Skin of body (tissue), 3 donors: ENCODE measurements at places on chromosomes 11 and 22. TPM values are rescaled to one million over a fixed set of nuclear protein-coding genes. Genes with fewer than 3 reads are reported as not detected.

DNA sequence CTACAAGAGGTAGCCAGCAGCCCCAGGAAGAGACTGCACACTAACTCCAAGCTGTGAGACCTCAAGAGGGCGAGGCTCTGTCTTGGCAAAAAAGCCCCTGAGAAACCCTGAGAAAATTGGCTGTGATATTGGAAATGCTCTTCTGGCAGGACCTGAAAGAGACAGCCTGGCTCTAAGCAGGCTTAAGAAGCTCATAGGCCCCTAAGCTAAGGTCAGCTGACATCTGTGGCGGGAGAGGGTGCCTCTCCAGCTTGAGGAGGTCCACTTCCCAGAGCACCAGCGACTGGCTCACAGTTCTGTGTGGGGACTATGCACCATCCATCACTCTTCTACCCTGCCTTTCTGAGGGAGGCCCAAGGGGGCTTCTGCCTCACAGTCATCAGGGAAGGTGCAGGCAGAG, 12.4 kb downstream of the PLEKHA7 start:
- no peak for DNase-seq

- no peak for DNase-seq
Measured at GRCh38 chr22:40966726-40967085, 15.5 kb downstream of the RBX1 start.

GRCh38 chr22:49417833-49418232, 409.8 kb downstream of the BRD1 start:
- no peak for DNase-seq

DNA sequence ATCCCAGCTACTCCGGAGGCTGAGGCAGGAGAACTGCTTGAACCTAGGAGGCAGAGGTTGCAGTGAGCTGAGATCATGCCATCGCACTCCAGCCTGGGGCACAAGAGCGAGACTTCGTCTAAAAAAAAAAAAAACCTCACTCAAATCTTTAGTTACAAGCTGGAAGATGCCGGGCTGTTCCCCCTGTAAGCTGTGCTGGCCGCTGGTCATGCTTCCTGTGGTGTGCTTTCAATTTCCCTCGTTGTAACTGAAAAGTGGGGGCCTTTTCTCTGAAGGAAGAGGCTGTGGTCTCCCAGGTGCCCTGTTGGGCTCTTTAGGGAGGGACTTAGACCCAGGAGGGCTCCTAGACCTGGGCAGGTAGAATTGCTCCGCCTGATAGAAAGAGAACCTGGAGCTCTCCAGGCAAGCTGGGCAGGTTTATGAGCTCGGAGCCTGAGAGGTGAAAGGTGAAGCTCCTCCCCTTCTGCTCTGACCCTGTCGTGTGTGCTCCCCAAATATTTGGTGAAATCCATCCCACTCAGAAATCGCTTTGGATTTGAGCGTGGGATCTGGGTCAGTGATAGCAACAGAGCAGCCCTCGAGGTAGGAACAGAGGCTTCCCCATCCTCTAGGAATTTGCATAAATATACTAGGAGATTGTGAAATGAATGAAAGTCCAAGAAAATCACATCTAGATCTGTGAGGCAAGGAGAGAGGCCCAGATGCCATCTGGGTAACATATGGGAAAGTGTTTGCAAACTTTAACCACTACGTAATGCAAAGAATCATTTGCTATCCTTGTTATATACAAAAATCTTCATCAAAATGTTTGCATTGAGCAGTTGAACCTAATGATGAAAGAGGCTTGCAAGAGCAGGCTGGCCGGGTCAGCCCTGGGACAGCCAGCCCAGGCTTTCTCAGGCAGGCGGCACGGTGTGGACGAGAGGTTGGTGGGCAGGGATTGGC, 154.3 kb downstream of the FBXO7 start:
- peak; percentile 89 for DNase-seq

GRCh38 chr11:783581-784015, 6.3 kb downstream of the CEND1 start:
- peak; percentile 11 for DNase-seq

GRCh38 chr22:45805413-45805812, 133.8 kb downstream of the ATXN10 start:
- DNase-seq = no peak

- DNase-seq = no peak
Measured at GRCh38 chr11:116960930-116961329, 123.5 kb upstream of the APOA1 start.

GRCh38 chr22:32158712-32159533, at the start of gene C22orf42:
Gene C22orf42 (minus strand): TSS chr22:32159303. CDS start chr22:32159215, 88 bp downstream.
- DNase-seq = no peak

DNA sequence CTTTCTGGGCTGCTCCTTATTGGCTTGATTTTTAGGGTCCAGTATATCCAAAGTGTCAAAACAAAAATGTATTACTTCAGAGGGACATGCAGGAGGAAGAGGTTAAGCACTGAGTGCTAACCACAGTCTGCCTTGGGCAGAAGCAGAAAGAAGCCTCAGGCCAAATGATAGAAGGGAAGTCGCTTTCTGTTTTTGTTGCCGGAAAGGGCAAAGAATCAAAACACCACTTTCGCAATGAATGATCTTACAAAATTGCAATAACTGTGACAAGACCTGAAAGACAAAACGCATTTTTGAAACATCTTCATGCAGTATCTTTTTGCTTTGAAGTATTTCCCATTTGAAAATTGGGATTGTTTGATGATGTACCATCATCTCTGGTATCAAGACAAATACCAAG, 70.1 kb upstream of the PICALM start:
- no peak for DNase-seq

DNA sequence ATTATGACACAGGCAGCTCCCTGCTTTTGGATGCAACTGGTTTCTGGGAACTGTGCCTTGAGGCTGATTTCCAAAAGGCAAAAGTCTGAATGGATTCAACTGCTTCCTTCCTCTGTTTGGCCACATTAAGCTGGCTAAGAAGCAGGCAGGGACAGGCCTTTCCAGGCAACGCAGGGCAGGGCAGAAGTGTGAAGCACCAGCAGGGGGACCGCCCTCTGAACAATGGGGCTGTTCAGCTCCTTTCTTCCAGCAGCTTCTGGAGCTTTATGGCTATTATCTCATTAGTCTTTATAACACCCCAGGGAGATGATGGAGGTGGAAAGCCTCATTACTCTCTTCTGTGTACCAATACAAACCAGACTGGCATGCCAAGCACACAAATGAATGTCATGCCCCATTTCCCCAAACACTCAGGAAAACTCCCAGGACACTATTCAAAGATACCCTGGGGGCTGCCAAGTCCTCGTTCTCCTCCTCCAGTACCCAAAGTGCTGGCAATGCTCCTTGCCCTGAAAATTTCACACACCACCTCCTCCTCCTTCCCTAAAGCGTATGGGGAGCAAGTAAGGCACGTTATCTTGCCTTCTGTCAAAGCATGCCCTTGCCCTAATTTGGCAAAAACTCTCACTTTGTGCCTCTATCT, 21.3 kb downstream of the MORC2 start:
- DNase-seq = no peak

DNA sequence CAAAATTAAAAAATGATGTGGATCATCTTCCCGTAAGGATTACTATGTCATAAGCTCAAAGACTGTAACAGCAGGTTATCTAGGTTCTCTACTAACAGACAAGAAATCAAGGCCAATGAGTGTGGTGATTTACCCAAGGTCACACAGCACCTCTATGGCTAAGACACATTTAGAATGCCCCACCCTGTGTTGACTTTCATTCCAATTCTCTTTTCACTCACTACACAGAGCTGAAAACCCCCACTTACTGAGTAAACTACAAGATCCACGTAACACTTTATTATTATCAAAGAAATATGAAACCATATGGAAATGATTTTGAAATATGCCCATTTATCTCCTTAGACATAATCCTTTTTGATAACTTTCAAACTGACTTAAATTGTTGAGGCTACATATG, 4.8 kb upstream of the PRSS23 start:
- DNase-seq = no peak

Gene P4HA3
- 0.79 TPM for total RNA-seq

Gene MUC6
- total RNA-seq = under 0.01 TPM
